LNCaP clone FGC (cell line): ENCODE measurements at places on chromosomes 3 and 15.
A peak's percentile ranks its signal among the peaks of the same experiment; 100 is the strongest.

DNA sequence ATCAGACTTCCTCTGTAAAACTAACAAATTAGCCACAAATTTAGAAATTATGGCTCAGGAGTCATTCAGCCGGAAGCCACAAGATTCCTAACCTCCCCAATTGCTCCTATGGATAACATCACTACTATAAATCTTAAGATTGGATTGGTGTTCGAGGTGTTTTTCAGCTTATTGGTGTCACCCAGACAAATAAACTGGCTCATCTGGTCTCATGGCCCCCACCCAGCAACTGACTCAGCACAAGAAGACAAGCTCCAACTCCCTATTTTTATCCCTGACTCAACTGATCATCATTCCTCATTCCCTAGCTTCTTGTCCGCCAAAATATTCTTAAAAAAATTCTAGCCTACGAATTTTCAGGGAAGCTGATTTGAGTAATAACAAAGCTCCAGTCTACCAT, 135.1 kb upstream of the STRIT1 start:
- DNase-seq, result no peak

GRCh38 chr3:48140336-48140757, 47.9 kb downstream of the CDC25A start:
- no peak for DNase-seq

GRCh38 chr3:197675951-197676350, 60.8 kb downstream of the RUBCN start:
- no peak for DNase-seq

- DNase-seq, result no peak
These were observed 348.6 kb upstream of the CDIN1 start for GRCh38 chr15:36230776-36231175.

GRCh38 chr3:27659279-27660021, 62.7 kb downstream of the EOMES start:
- DNase-seq, result no peak

- DNase-seq, result no peak
These were observed 23.4 kb downstream of the GOLIM4 start for GRCh38 chr3:168072323-168072650.

DNA sequence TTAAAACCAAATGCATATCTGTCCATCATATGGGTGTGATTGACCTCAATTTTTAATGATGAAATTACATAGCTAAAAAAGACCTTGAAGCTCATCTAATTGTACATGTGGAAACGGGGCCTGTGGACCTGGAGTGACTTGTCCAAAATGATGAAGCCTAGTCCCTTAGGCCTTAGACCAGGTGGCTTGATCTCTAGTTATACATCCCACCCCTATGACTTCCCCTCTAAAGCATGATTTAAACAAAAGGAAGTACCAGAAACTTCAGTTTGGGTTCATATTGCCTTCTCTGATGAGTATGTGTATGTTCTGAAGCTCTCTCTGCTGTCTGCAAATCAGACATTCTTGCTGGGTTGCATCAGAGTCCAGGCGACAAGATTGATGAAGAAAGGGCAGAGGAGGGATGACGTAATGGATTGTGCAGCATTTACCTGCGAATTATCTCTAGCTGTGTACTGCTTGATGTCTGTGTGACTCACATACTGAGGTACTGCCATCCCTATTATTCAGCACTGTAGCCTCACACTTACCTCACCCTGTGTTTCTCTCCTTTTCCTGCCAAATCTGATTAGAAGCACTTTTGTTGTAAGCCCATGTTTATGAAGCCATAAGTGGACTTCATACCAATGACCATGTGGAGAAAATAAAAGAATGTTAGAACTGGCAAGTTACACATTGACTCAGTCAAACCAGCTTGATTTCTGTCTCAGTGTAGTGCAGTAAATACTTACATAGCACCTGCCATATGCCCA, 111.5 kb downstream of the FILIP1L start:
- peak; percentile 46 for DNase-seq

DNA sequence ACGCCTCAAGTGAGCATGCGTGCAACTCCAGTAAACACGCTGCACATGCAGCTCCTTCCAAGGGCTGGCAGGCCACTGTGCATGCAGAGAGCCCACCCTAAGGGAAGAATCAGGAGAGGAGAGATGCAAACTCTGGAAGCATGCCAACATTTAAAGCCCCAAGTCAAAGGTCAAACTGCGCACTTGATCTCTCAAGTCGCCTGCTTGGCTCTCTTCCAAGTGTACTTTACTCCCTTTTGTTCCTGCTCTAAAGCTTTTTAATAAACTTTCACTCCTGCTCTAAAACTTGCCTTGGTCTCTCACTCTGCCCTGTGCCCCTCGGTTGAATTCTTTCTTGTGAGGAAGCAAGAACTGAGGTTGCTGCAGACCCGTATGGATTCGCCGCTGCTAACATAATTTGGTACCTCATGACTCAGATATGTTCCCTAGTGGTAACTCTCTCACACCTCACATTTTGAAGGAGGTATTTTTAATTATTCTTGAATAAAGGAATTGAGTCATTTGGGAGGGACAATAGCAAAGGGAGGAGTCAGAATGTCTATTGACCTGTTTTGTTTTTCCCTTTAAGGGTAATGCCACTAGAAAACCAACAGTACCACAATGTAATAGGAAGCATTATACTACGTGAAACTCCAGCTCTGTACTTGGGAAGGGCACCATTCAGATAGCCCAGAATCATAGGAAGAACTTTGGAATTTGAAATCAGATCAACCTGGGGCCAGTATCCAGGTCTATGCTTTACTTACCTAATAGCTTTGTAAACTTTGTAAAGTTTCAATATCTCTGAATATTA, 19.6 kb upstream of the DGKG start:
- DNase-seq, result no peak

- DNase-seq, result no peak
These were observed 58.4 kb downstream of the CPNE4 start for GRCh38 chr3:131976448-131976847.

- DNase-seq, result no peak
These were observed 91.8 kb downstream of the FILIP1L start for GRCh38 chr3:100022506-100022905.

- DNase-seq, result no peak
These were observed 47.0 kb downstream of the ZNF445 start for GRCh38 chr3:44430466-44430865.

GRCh38 chr3:98778852-98779413, 15.8 kb downstream of the ST3GAL6 start:
- no peak for DNase-seq
